Transverse colon (tissue), 4 donors: ENCODE measurements at places on chromosomes 13 and 19. TPM values are rescaled to one million over a fixed set of nuclear protein-coding genes. Genes with fewer than 3 reads are reported as not detected.

The DCT gene
- not detected for total RNA-seq

- DNase-seq = no peak
These were observed 86.4 kb downstream of the EFNB2 start for GRCh38 chr13:106449096-106449495.

The CADM4 gene
- not detected for total RNA-seq

- no peak for DNase-seq
These were observed 4.7 kb downstream of the NKPD1 start for GRCh38 chr19:45156011-45156630.

GRCh38 chr19:11489378-11489777 is 8.5 kb upstream of the ELAVL3 start:
- no peak for DNase-seq
